Foreskin keratinocyte (primary cell): ENCODE measurements at places on chromosomes 5 and 9.

DNA sequence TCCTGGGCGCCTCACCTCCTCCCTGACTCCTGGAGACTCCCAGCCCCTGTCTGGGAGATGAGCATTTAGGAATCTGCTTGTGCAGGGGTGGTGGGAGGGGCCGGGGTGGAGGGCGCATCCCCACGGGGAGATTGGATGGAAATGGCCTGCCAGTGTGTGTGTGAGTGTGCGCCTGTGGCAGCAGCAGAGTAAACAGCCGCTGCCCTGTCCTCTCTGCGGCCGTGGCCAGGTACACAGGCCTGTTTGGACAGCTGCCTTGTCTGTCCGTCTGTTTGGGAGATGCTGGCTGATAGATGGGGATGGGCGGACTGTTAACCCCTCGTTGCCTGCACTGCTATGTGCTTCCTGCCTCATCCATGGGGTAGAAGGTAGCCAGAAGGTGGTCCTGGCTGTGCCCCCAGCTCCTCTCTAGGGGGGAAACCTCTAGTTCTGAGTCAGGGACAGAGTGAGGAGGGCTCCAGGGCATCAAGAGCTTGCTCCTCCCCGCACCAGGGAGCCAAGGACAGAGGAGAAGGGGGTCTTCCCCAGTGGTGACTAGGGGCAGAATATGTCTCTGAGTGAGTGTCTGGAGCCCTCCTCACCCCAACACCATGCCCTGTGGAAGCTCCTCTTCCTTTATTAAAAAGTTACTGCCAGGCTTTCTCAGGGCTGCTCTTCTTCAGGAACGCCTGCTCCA, 60.1 kb downstream of the LMX1B start:
- DNase-seq: no peak

- no peak for DNase-seq
Observed at GRCh38 chr5:74375271-74375670, 265.3 kb downstream of the ENC1 start.

GRCh38 chr9:111108946-111109345, 70.7 kb upstream of the LPAR1 start:
- no peak for DNase-seq

- no peak for DNase-seq
Observed at GRCh38 chr5:121090822-121091221, 626.7 kb downstream of the PRR16 start.

DNA sequence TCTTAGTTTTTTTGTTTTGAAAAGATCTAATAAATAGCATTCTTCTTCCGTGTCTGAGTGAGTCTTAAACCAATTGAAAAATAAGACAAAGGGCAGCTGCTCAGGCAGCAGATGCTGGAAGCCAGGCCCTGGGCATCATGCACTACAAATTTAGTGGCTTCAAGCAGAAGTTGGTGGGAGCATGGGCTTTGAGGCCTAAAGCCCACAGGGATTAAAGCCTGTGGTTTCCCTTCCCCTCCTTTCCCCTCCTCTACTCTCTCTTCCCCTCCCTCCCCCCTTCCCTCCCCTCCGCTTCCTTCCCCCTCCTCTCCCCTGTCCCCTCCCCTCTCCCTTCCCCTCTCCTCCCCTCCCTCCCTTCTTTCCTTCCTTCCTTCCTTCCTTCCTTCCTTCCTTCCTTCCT, 20.1 kb upstream of the KIF4B start:
- DNase-seq: no peak
